ENCODE measurements at places on chromosomes 12 and 14.

GRCh38 chr12:3950714-3951320 lies 77.6 kb upstream of the PARP11 start:
- DNase-seq = no peak

GRCh38 chr12:109423392-109423791 lies 53.7 kb downstream of the KCTD10 start:
- DNase-seq = no peak

DNA sequence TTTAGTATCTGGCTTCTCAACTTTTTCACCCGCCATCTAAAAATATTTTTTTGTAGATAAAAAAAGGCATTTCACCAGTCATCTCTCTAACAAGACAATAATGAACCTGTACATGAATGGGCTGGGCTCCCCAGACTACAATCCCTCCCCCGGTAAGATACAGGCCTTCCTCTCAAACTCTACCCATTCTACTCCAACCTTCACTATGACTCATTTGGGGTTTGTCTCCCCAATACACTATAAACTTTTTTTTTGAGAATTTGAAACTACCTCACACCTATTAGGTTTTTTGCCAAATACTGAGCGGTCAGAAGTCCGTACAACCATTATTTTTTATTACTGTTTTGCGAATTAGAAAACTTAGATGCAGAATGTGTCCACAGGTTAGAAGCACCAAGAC lies 784 bp downstream of the RPL6 start:
- no peak for DNase-seq

GRCh38 chr12:102232036-102232435 lies 34.4 kb upstream of the PMCH start:
- no peak for DNase-seq

Data from NCI-H187 treated with DMSO at 0.1 percent for 48 hours (cell line).